ENCODE measurements at places on chromosomes 1 and 21.
A peak's percentile ranks its signal among the peaks of the same experiment; 100 is the strongest.

GRCh38 chr1:107788206-107789202, 176.5 kb downstream of the VAV3 start:
- DNase-seq = no peak
- H3K4me3 ChIP-seq = no peak overlapping the region
- H3K36me3 ChIP-seq = no peaks in the 10 kb centered on the region

DNA sequence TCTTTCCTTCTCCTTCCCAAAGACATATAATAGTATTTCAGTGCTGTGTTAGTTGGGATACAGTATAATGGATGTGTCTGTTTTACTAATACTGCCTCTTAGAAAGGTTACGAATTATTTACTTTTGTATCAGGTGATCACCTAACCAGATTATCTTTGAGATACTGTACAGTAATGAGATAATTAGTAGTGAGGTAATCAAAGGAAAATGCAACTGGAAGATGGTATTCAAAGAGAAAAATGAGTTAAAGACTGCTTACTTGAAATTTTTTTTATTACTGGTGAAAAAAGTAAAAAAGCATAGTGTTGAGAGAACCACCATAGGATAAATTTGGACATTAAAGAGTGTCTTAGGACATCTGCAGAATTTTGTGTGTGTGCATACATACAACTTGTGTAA, 10.9 kb downstream of the SMG7 start:
- H3K4me1 ChIP-seq = peaks cover 16% of the 10 kb centered on the region
- no peak overlapping the region for H3K27ac ChIP-seq
- H3K27me3 ChIP-seq = no peaks in the 10 kb centered on the region
- no peak overlapping the region for H3K4me3 ChIP-seq
- peaks cover 21% of the 10 kb centered on the region for H3K36me3 ChIP-seq

DNA sequence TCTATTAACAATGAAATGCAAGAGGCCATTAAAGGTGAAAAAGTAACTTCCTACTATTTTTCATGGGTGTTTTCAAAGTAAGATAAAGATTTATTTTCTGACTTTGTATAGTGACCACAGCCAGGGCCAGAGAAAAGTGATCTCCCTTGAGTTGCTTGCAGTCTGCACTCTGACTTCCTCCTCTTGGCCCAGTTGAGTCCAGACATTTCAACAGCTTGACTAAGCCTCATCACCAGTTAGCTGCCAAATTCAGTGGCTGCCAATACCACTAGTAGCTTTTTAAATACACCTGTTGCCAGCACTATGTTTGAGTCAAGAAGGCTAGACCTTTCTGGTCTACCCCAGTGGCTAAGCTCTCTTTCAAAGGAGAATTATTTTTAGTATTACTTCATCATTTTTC, 3.7 kb upstream of the NEK7 start:
- no peak overlapping the region for H3K4me3 ChIP-seq
- DNase-seq = no peak
- H3K4me1 ChIP-seq = peaks cover 12% of the 10 kb centered on the region
- no peak overlapping the region for H3K27ac ChIP-seq

GRCh38 chr1:230356190-230356589, 69.9 kb downstream of the PGBD5 start:
- no peaks in the 10 kb centered on the region for H3K36me3 ChIP-seq
- H3K27me3 ChIP-seq = peaks cover 11% of the 10 kb centered on the region
- H3K4me3 ChIP-seq = no peak overlapping the region
- H3K4me1 ChIP-seq = peaks cover 12% of the 10 kb centered on the region

DNA sequence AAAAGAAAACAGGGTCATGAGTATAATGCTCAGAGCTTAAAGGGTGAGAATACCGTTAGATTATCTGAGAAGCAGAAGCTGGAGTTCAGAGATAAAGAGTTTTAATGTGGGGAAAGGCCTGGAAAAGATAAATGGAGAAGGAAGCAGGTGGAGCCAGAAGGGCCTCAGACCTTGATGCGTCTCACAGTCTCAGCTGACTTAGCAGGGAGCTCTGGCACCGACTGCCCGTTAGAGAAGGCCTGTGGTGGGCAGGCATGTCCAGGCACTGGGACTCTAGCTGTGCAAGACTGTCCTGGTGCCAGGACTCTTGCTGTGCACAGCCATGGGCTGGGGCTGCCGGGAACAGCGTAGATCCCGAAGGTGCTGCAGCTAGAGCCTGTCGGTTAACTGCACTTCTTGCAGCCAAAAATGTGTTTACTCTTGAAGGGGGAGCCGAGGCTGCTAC, 3.8 kb upstream of the SLAMF9 start:
- H3K27ac ChIP-seq = no peak overlapping the region
- no peak overlapping the region for H3K4me3 ChIP-seq
- H3K27me3 ChIP-seq = peaks cover 22% of the 10 kb centered on the region
- DNase-seq = no peak

DNA sequence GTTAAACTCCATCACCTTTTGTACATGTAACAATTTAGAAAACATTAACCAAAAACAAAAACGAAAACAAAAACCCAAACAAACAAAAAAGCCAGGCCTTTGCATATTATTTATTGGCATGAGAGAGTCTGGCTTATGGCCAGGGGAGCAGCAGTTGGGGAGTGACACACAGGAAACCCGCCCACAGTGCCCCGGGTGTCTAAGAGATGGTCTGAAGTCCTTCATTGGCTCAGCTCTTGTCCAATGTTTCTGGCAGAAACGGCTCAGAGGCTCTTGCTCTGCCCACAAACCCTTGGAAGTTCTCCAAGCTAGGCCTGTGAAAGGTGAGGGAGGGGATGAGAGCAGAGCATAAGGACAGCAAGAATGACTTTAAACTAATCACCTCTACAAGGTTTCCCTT, 131.5 kb downstream of the CNIH3 start:
- H3K27ac ChIP-seq = no peak overlapping the region
- no peaks in the 10 kb centered on the region for H3K36me3 ChIP-seq
- H3K4me1 ChIP-seq = peaks cover 53% of the 10 kb centered on the region
- no peak for DNase-seq
- no peak overlapping the region for H3K4me3 ChIP-seq

GRCh38 chr1:231207437-231207836, 33.6 kb upstream of the GNPAT start:
- H3K4me3 ChIP-seq = no peak overlapping the region
- no peak for DNase-seq
- peaks cover 65% of the 10 kb centered on the region for H3K27me3 ChIP-seq
- peaks cover 20% of the 10 kb centered on the region for H3K4me1 ChIP-seq

DNA sequence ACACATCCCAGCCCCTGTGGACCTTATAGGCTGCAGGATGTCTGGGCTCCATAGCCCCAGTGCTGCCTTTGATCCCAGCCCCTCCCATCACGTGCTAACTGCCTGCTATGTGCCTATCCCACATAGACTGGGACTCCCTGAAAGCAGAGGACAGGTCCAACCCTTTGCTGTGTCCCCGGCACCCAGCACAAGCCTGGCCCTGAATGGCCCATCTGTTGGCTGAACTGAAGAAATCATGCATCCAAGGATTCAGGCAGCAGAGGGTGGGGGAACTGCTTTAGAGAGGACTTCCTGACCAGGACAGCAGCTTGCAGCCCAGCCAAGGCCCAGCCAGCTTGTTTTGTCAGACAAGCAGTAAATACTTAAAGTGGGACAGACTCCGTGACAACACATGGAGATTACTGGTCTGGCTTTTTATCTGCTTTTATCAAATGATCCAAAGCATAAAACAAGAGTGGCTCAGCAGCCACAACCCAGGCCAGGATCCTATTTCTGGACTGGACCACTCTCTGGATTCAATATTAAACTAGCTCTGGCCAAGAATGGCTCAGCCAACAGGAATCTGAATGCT, 69.3 kb downstream of the GLIS1 start:
- no peak overlapping the region for H3K27ac ChIP-seq
- H3K36me3 ChIP-seq = no peaks in the 10 kb centered on the region
- peaks cover 26% of the 10 kb centered on the region for H3K27me3 ChIP-seq
- H3K4me3 ChIP-seq = no peak overlapping the region
- H3K4me1 ChIP-seq = no peaks in the 10 kb centered on the region
- DNase-seq = no peak

- DNase-seq = no peak
- no peaks in the 10 kb centered on the region for H3K27me3 ChIP-seq
- H3K4me1 ChIP-seq = peaks cover 37% of the 10 kb centered on the region
- H3K27ac ChIP-seq = no peak overlapping the region
Measured at GRCh38 chr21:45818276-45818903, 163.2 kb upstream of the COL6A1 start.

- no peak for DNase-seq
- H3K4me1 ChIP-seq = no peaks in the 10 kb centered on the region
- H3K4me3 ChIP-seq = no peak overlapping the region
- no peaks in the 10 kb centered on the region for H3K36me3 ChIP-seq
Measured at GRCh38 chr1:18527921-18528320, 47.2 kb downstream of the KLHDC7A start.

DNA sequence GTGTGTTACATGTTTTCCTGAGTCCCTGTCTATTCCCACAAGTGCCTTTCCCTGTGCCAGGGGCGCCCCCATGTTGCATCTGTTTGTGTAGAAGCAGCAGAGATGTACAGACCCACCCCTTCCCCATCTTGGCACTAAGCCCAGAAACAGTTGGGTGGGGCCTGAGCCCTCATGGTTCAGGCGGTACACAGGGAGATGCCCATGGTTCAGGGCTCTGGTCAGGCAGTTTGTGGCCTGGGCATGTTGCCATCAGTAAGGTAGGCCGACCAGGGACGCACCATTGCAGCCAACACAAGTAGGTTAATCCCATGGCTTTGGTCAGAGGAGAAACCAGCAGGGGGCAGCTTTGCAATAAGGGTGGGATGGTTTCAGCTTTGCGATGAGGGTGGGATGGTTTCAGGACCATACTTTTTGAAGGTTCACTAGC, 914 bp upstream of the ADGRB2 start:
- peak overlapping the region; percentile 78 for H3K4me3 ChIP-seq
- peaks cover 75% of the 10 kb centered on the region for H3K4me1 ChIP-seq
- DNase-seq = peak; percentile 59
- peaks cover 57% of the 10 kb centered on the region for H3K27me3 ChIP-seq
